GM10248 (cell line): ENCODE measurements at places on chromosomes 3 and 15.

DNA sequence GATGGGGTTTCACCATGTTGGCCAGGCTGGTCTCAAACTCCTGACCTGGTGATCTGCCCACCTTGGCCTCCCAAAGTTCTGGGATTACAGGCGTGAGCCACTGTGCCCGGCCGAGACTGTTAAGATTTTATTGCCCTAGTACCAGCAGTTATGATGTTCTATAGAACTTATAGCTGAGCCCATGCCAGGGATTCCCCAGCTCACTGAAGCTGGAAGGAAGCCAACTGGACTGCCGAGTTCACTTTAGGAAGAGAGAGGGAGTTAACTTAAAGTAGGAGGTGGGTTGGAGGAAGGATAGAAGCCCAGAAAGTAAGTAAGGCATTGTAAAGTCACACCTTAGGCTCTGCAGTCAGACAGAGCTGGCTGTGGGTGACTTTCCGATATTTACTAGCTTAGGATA is 101.1 kb upstream of the BOC start:
- DNase-seq: no peak

DNA sequence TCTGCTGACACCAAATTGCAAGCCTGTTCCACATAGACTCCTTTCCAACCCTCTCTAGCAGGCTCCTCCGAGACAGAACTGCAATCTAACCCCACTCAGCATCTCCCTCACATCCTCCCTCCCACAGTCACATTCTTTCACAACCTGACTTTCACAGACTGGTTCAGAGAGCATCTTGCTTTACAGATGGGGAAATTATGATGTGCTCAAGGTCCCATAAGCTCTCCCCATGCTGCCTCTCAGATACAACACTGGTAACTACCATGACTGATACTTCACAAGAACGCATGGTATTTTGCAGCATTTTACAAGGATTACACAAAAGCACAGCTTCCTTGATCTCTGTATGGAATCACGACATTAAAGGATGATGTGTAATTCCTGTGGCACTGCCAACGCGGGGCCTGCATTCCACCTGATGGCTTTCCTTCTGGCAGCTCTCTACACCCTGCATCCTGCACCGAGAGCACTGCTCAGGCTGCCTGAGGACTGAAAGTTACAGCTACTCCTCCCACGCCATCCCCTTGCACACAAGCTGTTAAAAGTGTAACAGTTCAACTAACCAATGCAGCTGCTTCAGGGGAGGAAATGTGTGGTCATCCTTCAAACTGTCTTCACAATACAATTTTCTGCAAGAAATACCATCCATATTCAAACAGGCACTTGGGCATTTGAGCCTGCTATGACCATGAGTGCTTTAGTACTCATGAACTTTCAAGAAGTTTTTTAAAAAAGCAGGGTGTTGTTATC is 27.6 kb downstream of the TBC1D2B start:
- DNase-seq: peak; percentile 71

GRCh38 chr3:3615533-3615932 is 183.7 kb upstream of the LRRN1 start:
- no peak for DNase-seq

- no peak for DNase-seq
These were observed 117.8 kb downstream of the XXYLT1 start for GRCh38 chr3:195153130-195153529.

DNA sequence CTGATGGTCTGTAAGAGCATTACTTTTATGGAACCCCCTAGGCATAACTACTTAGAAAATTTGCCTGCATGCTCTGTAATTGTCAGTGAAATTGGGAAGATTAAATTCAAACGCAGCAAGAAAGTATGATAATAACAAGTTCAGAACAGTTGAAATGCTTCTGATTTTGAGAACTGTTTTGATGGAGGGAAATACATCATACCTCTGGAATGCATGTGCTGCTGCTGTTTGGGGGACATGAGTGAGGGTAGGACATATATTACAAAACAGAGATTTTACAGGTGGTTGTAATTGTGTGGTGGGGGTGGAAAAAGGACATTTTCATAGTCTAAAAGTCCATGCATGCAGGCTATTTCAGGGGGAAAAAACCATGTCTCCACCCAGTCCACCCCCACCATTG is 135.0 kb upstream of the DPH6 start:
- DNase-seq: no peak

GRCh38 chr15:62391641-62392262 is 226.7 kb upstream of the C2CD4B start:
- DNase-seq: peak; percentile 43

DNA sequence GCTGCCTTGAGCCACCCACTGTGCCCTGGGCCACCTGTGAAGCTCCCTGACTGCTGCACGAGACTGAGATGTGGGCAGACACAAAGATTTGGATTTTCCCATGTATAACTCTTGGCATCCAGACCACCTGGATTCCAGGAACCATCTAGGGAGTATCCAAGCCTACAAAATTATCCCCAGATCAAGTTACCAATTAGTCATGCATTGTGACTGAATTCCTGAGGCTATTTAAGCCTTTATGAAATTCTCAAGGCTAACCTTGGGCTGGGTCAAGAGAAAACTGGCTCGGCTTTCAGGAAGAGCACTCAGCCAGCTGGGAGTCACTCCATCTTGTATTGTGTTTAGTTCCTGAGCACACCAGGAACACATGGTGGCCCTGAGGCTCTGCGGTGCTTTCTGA is 13.3 kb upstream of the ATP13A5 start:
- DNase-seq: no peak

GRCh38 chr15:84633311-84634227 is 20.5 kb downstream of the WDR73 start:
- peak; percentile 47 for DNase-seq

DNA sequence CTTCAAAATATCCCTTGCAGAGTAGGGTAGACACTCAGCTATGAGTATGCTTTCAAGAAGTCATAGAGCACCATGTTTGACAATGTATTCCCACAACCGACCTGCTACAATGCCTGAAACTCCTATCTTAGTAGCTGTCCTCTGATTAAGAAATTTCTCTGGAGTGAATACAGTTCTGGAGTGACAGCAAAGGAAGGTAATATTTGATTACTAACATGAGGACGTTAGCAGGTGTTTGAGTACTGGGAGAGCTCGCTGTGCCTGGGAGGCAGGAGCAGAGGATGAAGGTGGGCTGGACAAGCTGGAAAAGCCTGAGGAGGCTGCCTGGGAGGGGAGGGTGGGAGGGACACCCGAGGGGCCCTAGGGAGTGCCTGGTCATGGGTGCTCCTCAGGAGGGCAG is 42.9 kb downstream of the PARP15 start:
- no peak for DNase-seq

GRCh38 chr3:54358316-54358715 is 236.0 kb downstream of the CACNA2D3 start:
- DNase-seq: no peak

GRCh38 chr3:13047296-13048165 is 25.7 kb downstream of the IQSEC1 start:
- DNase-seq: no peak

DNA sequence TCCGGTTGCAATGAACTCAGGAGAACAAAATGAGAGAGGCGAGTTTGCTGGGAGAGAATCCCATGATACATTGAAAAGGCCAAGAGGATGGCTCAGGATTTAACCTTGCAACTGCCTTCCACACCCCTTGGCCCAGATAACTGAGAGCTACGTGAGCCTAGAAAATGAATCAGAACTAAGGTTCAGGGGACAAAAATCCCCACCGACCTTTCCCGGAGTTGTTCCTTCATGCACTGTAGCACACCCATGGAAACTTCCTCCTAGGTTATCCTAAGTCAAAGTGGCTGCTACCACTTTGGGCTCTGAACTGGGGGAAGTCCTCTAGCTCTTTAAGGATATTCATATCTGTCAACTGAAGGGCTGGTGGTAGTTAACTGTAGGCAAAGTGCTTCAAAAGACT is 58.3 kb upstream of the SLC4A7 start:
- no peak for DNase-seq

GRCh38 chr3:23836536-23837230 is 30.9 kb downstream of the UBE2E1 start:
- no peak for DNase-seq

GRCh38 chr15:80567721-80568157 is 127.4 kb upstream of the ABHD17C start:
- peak; percentile 49 for DNase-seq

DNA sequence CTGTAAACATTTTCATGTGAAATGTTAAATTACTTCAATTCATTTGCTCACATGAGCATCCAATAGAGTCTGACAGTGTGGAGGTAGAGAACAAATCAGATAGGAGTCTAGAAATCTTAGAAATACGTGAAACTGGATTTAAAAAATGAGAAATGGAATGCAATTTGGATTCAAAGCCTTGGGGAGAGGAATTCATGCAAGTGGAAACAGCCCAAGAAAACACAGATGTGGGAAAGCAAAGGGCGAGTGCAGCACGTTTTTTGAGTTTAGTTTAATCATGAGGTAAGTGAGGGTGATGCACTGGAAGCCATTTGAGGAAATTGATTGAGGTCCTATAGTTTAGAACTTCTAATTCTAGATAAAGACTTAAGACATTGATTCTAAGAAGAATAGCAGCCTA is 434.7 kb downstream of the C3orf38 start:
- DNase-seq: no peak

DNA sequence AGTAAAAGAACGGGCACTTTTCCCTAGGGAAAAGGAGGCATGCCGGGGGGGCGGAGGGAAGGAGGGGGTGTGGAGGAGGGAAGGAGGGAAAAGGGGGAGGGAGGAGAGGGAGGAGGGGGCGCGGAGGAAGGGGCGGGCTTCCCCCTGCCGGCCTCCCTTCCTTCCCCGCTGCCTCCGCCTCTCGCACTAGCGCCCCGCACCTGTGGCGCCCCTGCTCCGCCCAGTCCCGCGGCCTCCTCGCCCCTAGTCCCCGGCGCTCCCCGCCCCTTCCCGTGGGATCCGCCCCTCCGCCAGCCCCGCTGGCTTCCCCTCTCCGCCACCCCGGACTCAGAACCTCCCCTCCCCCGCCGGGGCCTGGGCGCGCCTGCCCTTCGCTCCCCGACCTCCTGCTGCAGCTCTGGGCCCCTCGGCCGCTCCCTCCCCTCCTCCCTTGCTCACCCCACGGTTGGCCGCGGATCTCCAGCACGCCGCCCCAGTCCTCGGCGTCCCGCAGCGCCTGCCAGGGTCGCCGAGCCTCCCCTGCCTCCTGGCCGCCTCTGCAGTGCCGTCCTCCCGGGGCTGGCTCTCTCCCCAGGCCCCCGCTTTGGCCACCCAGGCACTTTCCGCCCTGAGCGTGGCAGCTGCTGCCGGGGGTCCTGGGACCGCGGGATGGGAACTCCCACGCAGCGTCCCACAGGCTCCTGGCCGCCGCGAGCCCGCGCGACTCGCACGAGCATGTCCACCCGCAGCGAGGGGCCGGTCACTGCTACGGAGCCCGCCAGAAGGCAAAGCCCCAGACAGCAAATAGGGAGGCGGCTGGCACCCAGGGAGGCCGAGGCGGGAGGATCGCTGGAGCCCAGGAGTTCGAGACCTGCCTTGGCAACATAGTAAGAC is 147.4 kb downstream of the TJP1 start:
- no peak for DNase-seq

- DNase-seq: no peak
These were observed 76.3 kb downstream of the CACNA1D start for GRCh38 chr3:53570709-53571108.

DNA sequence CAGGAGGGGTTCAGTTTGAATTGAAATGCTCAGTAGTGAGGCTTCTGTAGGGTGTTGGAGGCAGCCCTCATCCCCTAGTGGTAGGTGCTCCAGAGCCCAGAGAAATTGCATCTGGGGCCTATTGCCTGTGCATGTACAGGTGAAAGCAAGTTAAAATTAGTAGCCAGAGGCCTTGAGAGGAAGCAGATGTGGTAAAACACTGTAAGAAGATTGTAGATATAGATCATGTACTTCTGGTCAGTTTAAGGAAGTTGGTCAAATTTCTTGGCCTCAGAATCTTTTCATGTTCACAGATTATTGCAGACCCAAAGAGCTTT is 34.6 kb downstream of the IGSF10 start:
- DNase-seq: peak; percentile 27

DNA sequence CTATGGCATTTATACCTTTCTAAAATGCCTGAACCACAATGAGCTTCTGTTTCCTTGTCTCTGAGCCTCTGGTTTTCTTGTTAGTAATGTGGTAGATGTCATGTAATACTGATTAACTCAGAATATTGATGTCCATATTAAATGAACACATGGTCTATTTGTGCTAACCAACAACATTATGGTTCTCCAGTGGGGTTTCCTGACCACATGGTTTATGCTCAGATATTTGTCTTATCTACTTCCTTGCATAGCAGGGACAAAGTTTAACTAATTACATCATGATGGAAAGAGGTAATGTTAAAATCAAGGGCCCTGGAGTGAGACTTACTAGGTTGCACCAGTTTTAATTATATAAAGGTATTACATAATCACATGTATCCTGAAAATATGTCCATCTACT is 62.6 kb upstream of the SCN10A start:
- DNase-seq: no peak

DNA sequence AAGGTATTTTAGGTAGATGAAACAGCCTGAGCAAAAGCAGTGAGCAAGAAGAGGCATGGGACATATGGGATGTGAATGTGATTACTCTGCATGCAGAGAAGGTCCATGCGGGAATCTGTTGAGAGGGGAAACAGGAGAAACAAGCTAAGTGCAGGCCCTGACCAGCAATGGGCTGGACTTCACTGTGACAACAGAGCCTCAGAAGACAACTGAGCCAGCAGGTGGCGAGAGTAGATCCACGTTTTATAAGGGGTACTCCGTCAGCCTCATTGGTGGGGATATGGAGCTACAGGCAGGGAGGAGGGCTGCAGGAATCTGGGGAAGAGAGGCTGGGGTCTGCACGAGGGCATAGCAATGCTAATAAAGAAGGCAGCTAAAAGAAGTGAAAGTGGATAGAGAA is 405.9 kb upstream of the LMCD1 start:
- DNase-seq: no peak

DNA sequence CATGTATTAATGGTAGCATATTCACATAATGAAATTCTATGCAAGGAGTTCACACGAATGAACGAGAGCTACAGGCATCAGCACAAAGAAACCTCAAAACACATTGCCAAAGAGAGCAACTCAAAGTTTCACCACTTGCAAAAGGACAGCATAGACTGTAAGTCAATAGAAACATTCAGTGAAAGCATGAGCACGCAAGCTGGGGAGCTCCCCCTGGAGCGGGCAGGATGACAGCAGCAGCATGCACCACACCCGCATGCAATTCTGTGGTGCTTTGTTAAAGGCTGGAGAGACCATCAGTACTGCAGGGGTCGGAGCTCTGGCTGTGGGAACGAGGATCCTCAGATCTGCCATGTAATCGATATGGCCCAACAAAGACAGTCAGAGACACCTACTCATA is 18.7 kb downstream of the OCA2 start:
- no peak for DNase-seq

GRCh38 chr15:56737791-56738190 is 4.5 kb upstream of the ZNF280D start:
- DNase-seq: no peak

GRCh38 chr3:106825962-106826605 is 551.2 kb upstream of the CCDC54 start:
- DNase-seq: no peak

- DNase-seq: no peak
These were observed 126.9 kb downstream of the IQCH start for GRCh38 chr15:67381416-67382045.

- peak; percentile 21 for DNase-seq
These were observed 32.9 kb downstream of the PIK3CA start for GRCh38 chr3:179181021-179181472.
